H9 (cell line): ENCODE measurements at places on chromosomes 5 and 9. TPM values are rescaled to one million over a fixed set of nuclear protein-coding genes. Genes with fewer than 3 reads are reported as not detected.

GRCh38 chr5:3456121-3456681, 139.4 kb upstream of the IRX1 start:
- DNase-seq: no peak

- no peak for DNase-seq
Observed at GRCh38 chr5:37751227-37751626, 88.6 kb downstream of the GDNF start.

DNA sequence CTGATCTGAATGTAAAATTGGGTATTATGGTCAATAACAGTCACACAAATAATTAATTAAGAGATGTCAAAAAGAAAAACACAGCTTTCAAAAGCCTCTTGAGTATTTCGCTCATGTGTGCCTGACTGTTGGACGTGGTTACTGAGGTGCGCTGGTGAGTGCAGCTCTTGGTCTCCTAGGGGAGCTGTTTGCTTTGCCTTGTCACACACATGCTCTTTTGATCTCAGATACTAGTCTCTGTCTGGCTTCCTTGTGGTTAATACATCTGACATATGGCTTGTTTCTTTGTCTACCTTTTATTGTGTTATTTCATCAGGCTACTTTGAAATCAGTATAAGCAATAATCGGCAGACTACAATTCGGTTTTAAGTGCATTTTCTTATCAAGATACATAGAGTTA, 51.5 kb downstream of the PCSK1 start:
- no peak for DNase-seq

- no peak for DNase-seq
Observed at GRCh38 chr9:124776954-124777648, at the start of gene OLFML2A. Gene OLFML2A, plus strand, starts transcription at chr9:124777133. Its CDS starts 138 bp downstream, at chr9:124777271.

The PCDHB11 gene
- total RNA-seq: 1.9 and 2.0 TPM in 2 replicates

The OR1Q1 gene
- total RNA-seq: not detected in 2 replicates

The OR1L8 gene
- total RNA-seq: not detected in 2 replicates

The CAMK4 gene
- 6.3 and 7.9 TPM in 2 replicates for total RNA-seq
